Mesothelial cell of epicardium (in vitro differentiated cells): ENCODE measurements at places on chromosomes 5 and 9.

- DNase-seq, result no peak
Observed at GRCh38 chr5:150670948-150671310, 9.9 kb downstream of the MYOZ3 start.

- no peak for DNase-seq
Observed at GRCh38 chr9:70614786-70615463, 200.5 kb upstream of the KLF9 start.

DNA sequence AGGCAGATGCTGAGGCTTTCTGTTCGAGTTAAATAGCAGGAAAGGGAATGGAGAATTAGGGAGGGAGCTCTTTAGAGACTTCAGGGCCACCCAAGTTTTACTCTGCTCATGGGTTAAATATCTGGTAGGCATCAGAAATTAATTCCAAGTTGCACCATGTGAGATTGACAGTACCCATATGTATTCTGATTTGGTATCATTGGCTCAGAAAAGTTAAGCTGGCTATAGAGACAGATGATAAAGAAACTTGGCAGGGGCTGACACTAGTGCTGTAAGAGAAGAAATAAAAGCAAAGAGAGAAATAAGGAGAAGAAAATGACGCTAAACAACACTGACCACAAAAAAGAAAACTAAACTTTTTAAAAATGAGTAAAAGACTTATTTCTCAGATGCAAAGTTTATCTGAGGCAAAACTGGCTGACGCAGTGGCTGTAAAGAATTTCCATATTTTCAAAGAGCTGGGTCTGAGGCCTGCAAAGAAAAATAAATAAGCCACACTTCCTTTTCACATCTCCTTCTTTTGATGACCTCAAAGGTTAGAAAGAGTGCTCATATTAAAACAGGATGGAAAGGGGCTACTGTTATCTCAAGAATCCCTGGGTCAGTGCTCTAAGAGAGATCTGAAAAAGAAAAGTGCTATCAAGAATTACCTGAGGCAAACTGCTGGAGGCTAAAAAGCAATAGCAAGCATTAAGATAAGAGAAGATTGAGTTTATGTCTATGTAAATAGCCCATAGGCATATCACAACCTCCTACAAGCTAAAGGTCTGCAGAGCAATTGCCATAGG, 399.0 kb upstream of the MEF2C start:
- no peak for DNase-seq

GRCh38 chr9:112334432-112334841, 1.0 kb upstream of the PTBP3 start:
- no peak for DNase-seq
